ENCODE measurements at places on chromosomes 16 and 17.
A peak's percentile ranks its signal among the peaks of the same experiment; 100 is the strongest.

DNA sequence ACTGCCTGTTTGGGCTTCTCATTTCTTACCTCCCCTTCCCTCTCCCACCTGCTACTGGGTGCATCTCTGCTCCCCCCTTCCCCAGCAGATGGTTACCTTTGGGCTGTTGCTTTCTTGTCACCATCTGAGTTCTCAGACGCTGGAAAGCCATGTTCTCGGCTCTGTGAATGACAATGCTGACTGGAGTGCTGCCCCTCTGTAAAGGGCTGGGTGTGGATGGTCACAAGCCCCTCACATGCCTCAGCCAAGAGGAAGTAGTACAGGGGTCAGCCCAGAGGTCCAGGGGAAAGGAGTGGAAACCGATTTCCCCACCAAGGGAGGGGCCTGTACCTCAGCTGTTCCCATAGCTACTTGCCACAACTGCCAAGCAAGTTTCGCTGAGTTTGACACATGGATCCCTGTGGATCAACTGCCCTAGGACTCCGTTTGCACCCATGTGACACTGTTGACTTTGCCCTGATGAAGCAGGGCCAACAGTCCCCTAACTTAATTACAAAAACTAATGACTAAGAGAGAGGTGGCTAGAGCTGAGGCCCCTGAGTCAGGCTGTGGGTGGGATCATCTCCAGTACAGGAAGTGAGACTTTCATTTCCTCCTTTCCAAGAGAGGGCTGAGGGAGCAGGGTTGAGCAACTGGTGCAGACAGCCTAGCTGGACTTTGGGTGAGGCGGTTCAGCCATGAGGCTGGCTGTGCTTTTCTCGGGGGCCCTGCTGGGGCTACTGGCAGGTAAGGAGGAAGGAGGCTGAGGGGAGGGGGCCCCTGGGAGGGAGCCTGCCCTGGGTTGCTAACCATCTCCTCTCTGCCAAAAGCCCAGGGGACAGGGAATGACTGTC lies at the start of gene CD68:
Gene CD68, plus strand, starts transcription at position 638 of the 833 bp plus-strand sequence. Its CDS starts 40 bp downstream, at position 678.
- DNase-seq: peak; percentile 78

DNA sequence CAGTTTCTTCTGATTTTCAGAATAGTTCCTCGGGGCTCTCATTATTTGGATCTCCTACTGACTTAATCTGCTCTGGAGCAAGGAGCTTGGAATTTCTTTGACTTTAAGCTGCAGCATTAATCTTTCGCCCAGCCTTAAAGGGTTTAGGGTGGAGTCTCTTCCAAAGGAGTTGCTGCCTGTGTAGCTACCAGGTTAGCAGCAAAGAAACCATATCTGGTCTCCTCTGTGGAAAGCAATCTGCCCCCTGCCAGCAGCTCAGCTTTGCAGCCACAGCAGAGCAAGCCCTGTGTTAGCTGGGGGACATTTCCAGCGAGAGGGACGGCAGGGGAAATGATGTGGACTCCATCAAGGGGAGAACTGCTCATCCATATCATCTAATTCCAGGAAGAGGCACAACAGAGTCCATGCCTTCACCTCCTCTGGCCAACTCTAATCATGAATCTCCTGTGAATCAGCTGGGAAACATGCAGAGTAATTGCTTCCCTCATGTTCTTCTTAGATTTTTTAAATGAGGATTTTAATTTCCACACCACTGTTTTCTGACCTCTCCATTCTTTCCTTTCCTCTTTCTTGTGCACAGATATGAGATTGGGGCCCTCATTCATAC lies 827.6 kb upstream of the CA10 start:
- no peak for DNase-seq

DNA sequence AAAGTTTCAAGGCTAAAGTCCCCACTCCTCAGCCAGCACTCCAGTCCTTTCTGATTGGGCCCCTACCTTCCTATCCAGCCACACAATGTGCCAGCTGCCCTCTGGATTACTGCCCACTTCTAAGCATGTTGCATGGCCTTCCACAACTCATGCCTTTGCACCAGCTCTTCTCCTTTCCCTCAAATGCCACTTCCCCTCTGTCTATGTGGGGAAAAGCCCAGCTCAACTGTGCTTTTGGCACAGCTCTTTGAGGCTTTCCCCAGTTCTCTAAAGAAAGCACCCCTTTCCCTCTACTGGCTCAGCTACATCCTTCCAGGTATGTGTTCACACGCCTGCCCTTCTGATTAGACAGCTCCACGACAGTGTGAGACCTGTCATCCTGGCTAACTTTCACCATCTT lies 18.5 kb downstream of the GTF3C1 start:
- no peak for DNase-seq

DNA sequence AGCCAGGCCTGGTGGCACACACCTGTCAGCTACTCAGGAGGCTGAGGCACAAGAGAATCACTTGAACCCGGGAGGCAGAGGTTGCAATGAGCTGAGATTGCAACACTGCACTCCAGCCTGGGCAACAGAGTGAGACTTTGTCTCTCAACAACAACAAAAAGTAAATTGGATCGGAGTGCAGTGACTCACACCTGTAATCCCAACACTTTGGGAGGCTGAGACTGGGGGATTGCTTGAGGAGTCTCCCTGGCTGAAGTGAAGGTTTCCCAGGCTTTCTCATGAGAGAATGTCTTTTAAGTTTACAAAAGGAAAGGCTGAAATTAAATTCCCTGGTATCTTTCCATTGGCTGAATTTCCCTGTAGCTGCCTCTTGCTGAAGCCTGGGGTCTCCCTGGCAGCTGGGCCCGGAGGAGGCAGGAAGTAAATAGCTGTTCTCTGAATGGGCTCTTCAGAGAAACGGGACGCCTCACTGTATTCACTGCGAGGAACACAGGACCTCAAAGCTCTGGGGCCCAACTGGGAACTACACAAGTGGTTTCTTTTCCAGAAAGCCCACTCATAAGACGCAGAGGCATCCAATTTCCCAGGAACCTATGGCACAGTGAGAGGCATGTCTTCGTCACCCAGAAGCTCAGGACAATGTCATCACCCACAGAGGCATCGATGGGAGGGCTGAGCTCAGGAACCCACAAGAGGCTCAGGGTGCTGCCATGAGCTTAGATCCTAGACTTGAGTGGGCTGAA lies 77.4 kb upstream of the SMURF2 start:
- DNase-seq: no peak

DNA sequence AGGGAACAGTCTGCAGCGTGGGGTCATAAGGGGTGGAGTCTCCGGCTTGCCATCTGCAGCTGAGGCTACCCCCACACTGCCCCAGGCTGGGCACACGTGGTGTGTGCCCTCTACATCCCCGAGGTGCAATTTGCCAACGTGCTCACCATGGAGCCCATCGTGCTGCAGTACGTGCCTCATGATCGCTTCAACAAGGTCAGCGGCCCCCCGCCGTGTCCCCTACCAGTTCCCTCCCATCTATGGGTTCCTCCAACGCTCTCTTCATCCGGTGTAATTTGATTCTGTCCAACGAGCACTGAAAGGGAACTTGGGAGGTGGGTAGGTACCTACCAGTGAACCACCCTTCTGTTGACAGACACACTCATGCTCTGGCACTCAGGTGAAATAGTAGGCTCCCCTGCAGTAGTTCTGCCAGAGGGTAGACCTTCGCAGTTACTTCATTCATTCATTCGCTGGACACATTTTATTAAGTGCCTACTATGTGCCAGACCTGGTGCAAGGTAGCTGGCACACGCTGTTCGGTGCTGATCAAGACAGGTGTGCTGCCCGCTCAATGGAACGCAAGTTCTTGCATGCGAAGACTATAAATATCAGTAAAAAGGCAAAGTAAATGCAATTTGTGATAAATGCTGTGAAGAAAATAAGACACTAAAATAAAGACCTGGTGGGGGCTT lies 2.7 kb downstream of the MLLT6 start:
- no peak for DNase-seq

- DNase-seq: no peak
These were observed 27.4 kb downstream of the IL21R start for GRCh38 chr16:27429330-27429871.

DNA sequence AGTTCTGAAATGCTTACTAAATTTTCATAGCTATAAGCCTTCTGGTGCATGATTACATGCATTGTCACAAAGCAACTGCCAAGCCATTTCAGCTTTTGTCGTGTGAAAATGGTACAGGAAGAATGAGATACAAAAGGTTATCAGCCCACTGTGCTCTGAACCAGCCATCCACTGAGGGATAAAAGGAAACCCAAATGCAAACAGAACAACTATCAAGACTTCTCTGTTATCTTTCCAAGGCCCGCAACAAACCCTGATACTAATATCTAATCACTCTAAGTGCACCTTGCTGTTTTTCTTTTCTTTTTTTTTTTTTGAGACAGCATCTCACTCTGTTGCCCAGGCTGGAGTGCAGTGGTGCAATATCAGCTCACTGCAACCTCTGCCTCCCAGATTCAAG lies 109.0 kb downstream of the FTO start:
- no peak for DNase-seq

DNA sequence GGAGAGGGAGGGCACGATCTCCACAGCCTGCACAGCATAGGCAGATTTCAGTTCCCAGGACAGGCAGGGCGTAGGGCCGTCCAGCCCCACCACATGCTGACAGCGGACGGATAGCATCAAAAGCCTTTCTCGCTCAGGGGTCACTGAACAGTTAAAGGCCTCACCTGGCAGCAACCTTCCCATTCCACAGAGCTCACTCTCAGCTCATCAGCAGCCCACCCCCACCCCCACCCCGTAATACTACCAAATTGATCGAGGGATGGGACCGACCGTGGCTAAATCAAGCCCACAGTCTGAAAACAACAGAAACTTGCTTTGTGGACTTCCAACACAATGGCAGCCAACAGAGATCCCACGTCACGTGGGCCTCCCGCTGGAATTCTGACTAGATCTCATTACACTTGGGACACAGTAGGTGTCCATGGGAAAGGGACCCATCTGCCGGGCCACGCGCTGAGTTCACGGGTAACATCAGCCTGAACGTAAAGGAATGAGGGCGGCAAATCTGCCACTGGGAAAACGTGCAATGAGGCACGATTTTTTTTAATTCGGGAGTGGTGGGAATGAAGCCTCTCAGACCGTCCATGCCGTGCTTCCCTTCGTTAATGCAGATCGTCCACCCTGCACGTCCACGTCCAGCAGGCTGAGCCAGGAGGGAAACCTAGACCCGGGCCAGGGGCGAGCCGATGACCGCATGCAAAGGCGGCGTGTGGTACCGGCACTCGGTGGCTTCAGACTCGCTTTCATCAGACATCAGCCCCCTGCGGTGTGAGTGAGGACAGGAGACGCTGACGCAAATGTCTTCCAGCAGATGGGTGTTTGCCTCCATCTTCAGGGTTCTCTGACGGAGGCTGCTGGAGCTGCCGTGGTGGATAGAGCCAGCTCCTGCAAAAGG lies 92.1 kb downstream of the TBC1D16 start:
- DNase-seq: no peak
